Activated CD4-positive, alpha-beta T cell treated with anti-CD3 and anti-CD28 coated beads, Interleukin-2, amount 50 U/mL, for 16 hours (primary cell): ENCODE measurements at places on chromosomes 4 and X.
A peak's percentile ranks its signal among the peaks of the same experiment; 100 is the strongest.

GRCh38 chrX:132955690-132956089, 2.7 kb downstream of the HS6ST2 start:
- DNase-seq = no peak

- DNase-seq = no peak
Observed at GRCh38 chrX:72408885-72409284, 103.2 kb upstream of the CITED1 start.

- DNase-seq = peak; percentile 49
Observed at GRCh38 chr4:37758226-37758625, 68.3 kb upstream of the PGM2 start.

DNA sequence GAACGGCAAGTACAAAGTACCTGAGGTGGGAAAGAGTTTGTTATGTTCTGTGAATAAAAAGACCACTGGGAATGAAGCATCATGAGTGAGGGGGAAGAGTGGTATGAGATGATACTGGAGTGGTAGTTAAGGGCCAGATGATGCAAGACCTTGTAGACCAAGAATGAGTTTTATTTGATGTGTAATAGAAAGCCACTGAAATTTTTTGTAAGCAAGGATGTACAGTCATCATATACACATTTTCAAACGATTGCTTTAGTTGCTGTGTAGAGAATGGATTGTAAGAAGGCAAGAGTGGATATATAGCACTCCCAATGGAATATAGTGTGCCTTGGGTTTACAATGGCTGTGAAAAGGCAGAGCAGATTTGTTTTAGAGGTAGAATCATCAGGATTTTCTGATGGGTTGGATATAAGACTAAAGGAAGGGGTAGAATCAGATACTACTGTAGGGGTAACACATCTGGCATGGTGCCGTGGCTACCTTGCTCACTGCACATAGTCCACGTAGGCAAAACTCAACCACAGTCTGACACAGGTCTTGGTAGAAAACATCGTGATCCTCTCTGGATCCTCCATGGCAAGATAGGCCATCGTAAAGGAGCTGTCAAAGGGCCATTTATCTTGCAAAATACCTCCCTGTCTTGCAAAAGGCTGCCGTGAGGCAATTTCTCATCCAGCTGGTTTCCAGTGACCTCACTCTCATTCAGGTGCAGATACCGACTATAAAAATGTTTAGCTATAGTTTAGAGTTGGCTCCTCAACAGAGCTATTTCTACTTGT, 14.9 kb downstream of the TIFA start:
- no peak for DNase-seq

DNA sequence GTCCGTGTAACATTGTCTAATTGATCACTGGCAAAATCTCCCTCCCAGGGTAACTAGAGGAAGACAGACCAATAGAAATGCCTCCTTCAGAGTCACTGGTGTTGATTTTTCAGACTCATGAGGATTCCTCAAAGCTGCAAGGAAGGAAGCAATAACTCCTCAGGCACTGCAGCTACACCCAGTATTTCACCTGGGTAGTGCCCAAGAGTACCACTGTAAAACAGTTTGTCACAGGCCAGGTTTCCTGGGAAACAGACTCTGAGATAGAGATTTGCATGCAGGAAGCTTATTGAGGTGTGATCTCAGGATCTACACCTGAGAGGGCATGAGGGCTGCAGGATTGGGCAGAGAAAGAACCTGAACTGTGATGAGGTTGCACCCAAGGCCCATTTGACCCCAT, 240.7 kb upstream of the ATP6AP2 start:
- no peak for DNase-seq

DNA sequence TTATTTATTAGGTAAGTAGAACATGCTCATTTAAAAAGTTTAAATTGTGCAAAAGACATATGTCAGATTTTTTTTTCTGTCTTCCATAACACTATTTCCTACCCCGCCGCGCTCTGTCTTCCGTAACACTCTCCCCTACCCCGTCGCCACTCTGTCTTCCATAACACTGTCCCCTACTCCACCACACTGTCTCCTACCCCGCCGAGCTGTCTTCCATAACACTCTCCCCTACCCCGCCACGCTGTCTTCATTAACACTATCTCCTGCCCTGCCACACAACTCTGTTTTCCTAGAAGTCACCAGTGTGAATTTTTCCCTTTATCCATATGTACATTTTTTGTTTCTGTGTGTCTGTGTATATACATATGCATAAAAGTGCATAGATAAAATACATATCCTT, 4.4 kb downstream of the MSMO1 start:
- no peak for DNase-seq

DNA sequence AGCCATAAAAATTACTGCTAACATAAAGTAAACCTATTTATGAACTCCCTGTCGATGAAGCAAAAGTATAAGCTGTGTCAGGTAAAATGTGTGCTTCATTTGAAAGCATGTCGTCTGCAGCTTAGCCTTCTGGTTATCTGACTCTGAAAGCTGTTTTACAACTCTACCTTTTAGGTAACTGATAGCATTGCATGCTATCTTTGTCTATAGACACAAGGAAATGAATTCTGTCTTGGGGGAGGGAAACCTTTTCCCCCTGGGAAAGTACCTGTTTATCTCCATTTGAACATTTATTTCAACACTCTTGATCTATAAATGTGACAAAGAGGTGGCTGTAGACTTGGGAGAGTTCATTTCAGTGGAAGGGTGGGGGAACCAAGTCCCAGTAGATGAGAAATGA, 51.4 kb downstream of the RAB40A start:
- no peak for DNase-seq

GRCh38 chr4:112361181-112361791, 64.1 kb downstream of the ALPK1 start:
- DNase-seq = peak; percentile 2

DNA sequence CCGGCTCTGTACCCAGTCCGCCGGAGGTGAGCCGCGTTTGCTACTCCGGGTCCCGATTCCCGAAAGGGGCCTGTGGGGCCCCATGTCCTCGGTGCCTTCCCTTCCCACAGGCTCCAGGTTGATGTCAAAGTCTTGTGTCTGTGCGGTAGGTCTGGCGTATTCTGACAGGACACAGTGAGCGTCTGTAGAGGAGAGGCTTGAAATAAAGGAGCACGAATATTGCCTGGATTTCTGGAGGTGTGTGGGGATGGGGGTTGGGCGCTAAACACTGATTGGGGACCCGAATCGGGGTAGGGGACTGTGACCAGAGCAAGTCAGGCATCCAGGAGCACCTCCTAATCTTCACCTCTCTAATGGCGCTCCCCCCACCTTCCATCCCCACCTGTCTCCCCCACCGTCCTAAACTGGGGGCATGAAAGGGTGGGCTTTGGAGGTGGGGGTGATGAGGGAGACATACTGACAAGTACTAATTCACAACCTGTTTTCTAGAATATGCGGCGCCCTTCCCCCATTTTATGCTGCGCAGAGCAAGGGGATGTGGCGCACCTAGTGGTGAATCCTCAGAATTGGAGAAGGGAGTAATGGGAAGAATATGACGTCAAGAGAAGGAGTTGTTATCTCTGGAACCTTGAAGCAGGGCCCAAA, 855 bp downstream of the GPRASP2 start:
- no peak for DNase-seq

GRCh38 chr4:76989391-76990061, 40.0 kb downstream of the SEPTIN11 start:
- DNase-seq = peak; percentile 63

GRCh38 chr4:76624241-76624681, 189.2 kb downstream of the SHROOM3 start:
- peak; percentile 7 for DNase-seq

DNA sequence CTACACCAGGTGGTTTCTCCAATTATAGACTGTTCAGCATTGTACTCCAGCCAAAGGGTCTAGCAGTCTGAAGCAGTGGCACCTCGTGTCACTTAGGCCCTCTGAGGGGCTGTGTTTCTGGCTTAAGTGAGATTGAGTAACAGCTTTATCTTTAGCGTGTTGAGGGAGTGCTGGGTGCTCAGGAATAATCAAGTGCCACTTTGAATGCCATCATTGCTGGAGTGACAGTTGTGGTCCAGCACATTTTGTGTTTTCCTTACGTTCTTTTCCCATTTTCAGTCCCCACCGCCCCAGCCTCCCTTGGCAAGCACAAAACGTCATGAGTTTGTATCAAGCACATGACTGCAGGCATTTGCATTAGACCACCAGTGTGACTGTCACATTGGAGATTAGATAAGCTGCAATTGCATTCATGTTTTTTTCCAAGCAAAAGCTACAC, 58.7 kb downstream of the FNIP2 start:
- no peak for DNase-seq

- no peak for DNase-seq
Observed at GRCh38 chr4:125828346-125828745, 513.6 kb downstream of the FAT4 start.

DNA sequence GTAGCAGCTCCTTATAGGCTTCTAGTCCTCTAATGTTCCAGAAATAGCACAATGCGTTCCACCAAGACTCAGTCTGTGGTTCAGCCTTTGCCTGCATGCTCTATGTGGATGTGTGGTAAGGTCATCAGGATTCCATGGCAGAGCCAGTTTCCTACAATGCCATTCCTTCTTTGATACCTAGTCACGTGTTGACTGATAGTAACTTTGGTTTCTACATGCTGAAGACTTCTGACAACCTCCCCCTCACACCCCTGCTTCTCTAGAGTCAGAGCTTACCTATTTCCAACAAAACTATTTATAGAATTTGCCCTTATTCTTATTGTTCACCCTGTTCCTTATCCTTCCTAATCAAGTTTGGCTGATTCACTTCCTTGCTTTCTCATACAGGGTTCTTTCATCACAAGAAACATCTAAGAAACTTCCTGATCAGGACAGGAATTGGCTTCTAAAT, 81.1 kb downstream of the CT47B1 start:
- DNase-seq = no peak

DNA sequence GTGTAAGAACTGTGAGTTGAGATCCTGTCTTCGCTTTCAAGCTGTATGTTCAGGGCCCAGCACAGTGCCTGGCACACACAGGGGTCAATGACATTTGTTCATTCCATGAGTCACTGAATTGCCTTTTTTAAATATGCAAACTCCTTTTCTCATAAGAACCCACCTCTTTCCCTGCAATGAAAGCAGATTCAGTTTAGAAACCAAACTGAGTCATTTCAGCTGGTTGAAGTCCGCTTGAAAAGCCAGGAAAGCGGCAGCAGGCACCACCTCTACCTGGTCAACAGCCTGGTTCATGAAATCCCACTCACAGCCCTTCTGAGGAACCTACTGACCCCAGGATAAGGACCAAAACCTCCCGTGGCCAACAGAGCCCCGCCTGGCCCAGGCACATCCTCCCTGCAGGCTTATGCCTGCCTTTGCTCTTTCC, 4.5 kb upstream of the C1QTNF7 start:
- DNase-seq = peak; percentile 59

DNA sequence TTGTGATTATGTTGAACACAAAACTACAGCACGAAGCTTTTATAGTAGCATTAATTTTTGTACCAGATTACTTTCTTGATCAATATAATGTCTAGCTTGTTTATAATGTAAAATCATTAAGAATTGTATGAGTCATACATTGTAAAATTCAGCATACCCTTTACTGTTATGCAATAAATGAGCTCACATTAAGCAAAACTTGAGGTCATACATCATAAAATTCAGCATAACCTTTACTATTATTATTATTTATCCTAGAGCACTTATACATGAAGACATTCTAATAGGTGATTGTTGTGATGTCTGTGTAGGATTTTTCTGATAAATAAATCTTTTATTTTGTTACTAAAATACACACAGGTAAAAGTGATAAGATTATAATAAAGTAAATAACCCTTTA, 49.4 kb downstream of the DTHD1 start:
- no peak for DNase-seq

DNA sequence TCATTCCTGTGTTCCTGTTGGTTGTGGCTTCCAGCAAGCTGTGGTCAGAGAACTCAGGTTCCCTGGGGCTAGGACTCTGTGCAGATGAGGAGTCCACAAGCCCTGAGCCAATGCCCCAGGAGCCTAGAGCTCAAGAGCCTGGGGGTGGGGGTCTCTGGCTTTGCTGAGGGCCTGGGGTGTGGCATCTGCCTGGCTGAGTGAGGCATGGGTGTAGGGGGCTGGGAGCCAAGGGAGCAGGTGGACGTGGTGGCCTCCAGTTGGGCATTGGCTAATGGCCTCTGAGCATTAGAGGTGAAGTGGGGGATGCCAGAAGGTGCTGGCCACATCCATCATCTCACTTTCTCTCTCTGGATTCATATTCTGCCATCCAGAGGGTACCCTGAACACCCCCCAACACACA, 5.3 kb upstream of the MAMLD1 start:
- no peak for DNase-seq

DNA sequence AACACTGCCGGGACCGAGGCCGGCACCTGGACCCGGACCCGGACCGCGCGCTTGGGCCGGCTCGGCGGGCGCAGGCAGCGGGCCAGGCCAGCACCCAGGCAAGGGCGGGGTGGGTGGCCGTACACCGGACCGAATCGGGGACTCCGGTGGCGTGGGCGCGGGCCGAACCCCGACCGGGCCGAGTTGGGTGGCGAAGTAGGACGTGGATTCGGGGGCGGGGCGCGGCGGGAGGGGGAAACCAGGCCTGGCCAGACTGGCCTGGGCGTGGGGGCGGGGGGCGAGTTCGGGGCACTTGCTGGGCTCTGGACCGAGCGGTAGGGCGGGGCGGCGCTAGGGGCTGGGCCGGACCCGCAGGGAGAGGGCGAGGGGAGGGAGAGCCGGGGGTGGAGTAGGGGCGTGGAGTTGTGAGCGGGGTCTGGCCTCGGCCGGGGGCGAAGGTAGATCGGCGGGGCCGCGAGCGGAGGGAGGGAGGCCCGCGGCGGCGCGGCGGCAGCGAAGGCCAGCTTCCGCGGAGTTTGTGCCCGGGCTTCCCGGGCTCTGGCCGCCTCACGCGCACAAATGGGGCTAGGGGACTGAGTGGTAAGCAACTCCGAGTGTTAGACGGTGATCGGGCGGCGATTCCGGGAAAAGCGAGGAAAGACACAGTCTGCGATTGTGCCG, 1.8 kb upstream of the BCORL1 start:
- DNase-seq = no peak

DNA sequence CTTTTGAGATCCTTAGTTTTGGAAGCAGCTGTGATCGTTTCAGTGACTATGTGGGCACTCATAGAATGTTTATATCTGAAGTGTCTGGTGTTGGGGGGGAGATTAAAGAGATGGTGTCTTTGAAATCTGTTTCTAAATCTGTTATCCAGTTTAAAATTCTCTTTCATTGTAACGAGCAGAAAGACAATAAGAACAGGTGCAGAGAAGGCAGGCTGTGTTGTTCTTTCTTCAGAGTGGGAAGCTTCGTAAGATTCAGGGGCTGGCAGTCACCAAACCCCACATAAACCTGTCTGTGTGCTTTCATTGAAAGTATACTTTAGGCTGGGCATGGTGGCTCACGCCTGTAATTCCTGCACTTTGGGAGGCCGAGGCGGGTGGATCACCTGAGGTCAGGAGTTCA, 16.3 kb upstream of the DHRSX start:
- DNase-seq = no peak

DNA sequence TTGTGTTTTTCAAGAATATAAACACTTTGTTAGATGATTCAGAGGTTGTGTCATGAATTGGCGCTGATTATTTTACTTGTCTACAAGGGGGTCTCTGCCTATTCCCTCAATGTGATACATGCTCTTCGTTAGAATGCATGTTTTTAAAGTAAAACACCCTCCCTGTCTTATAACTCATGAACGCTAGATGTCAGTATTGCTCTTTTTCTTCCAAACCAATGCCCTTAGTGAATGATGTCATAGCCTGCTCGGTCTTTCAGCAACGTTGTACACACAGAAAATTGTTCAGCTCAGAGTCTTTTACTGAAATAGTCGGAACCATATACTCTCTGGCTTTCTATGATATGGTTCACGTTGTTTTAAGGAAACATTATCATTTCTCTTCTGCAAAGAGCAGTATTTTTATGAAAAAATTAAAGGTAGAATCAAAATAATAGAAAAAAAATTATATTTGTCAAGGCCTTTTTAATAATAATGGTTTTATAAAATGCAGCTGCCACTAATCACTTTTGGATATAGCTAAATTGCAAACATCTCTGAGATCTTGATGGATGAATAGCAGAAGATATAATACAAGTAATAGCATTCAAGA, 292.9 kb downstream of the TLL1 start:
- peak; percentile 64 for DNase-seq
